ENCODE measurements at places on chromosomes 1 and 21.

DNA sequence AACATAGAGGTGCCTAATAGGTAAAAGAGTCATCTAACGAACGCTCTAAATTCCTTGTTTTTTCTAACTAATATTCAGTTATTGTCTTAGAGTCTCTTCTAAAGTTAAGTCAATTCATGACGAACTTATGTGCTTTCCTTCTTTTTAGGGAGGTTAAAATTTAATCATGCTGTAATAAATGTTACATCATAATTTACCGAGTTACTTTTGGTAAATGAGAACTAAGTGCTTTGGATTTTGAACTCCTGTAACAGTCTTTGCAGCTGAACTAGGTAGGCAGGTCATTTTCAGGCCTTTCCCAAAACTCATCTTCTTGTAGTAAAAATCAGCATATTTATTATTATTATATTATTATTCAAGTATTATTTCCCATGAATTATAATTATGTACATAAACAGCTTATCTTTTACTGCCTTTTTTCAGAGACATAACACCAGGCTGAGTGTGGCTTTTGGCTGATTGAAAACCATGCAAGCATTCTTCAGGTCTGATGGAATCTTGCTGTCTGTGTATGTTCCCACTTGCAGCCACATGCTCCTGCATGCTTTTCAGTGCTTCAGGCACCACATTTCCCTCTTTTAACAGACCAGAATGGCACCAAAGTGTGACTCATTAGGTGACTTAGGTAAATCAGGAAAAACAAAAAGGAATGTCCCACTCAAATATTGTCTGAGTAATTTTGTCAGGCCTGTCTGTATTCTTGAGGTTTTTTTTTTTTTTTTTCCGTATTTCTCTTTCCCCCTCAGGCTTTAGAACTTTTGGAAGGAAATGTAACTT is 81.0 kb upstream of the CD55 start:
- DNase-seq = peak; percentile 54

- DNase-seq = no peak
Measured at GRCh38 chr1:108892356-108893140, 15.8 kb downstream of the GPSM2 start.

DNA sequence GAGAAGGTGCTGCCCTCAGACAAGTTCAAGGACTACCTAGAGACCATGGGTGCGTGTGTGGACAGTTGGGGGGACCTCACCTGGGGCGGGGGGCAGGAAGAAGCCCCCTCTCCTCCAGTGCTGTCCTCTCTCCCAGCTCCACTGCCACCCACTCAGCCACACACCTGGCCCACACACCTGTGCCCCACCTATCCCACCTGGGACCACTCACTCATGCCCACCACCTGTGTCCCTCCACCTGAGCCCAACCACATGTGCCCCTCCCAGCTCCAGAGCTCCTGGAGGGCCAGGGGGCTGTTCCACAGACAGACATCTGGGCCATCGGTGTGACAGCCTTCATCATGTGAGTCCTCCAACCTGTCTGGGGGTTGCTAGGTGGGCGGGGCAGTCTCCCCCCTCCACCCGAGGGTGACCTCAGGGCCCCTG is 29.0 kb downstream of the TRIM11 start:
- DNase-seq = no peak

- DNase-seq = no peak
Measured at GRCh38 chr1:57345916-57346315, 77.9 kb downstream of the DAB1 start.

DNA sequence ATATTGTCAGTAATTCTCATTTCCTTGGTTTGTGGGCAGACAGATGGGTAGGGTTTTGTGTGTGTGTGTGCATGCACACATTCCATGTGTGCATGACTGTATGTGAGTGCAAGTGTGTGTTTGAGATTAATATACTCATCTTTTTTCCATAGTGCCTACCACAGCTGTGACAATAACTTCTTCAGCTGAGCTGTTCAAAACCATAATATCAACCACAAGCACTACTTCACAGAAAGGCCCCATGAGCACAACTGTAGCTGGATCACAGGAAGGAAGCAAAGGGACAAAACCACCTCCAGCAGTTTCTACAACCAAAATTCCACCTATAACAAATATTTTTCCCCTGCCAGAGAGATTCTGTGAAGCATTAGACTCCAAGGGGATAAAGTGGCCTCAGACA is 149.3 kb downstream of the ADGRL2 start:
- DNase-seq = no peak

DNA sequence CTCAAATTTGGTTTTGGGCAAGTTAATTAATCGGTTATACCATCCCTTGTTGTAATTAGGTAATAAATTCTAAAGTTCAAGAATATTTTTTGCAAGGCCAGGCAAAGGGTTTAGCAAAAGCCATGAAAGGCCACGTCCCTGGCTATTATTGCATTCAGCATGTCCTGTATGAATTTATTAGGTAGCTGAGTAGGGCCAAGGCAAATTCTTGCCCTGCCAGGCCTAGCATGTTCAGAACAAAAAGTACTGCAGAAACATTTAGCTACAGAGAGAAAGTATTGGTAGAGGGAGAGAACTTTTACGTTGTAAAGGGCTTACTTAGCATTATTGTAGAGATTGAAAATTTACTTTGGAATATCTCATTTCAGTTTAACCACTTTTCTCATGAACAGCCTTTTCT is 94.4 kb downstream of the PATJ start:
- DNase-seq = no peak

GRCh38 chr1:48750109-48750508 is 26.6 kb downstream of the BEND5 start:
- DNase-seq = no peak

DNA sequence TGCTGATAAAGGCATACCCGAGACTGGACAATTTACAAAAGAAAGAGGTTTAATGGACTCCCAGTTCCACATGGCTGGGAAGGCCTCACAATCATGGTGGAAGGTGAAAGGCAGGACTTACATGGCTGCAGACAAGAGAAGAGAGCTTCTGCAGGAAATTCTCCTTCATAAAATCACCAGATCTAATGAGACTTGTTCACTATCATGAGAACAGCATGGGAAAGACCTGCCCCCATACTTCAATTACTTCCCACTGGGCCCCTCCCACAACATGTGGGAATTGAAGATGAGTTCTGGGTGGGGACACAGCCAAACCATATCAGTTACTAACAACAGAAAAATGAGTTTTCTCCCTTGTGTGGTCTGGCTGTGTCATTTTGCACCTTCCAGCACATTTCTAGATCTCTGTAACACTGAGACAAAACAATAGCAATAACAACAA is 741.4 kb downstream of the KCNT2 start:
- DNase-seq = no peak

- no peak for DNase-seq
Measured at GRCh38 chr21:38211321-38211720, 45.5 kb upstream of the KCNJ15 start.

GRCh38 chr1:206734499-206735142 is 36.0 kb upstream of the IL19 start:
- DNase-seq = no peak

DNA sequence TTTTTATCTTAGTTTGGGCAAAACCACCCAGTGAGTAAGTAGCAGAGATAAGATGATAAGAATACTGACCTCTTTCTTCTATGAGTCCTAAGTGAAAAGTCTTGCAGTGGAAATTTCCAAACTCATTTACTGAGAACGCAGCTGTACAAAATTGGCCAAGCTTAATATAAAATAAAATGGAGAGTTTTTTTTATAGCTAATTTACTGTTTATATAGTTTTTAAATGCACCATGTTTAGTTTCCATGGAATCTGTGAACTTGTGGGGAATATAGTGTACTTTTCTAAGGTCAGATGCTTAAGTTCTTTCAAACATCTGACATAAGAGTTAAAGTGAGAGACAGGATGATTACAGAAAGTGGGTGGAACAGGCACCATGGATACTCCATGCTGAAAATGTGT is 833.5 kb downstream of the ADGRL2 start:
- no peak for DNase-seq

DNA sequence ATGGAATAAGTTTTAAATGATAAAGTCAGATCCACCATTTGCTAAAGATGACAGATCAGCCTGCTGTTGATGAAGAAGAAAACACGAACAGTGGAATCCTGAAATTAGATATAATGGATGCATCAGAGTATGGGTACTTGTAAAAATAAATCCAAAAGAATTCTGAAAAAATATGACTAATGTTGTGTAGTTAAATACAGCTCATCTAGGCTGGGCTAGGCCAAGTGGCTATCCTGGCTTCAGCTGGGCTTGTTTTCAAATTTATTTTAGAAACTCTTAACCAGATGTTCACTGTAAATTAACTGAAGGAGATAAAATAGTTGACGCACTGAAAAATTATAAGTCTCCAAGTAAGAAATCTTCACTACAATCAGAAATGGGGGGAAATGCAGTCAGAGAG is 7.4 kb upstream of the RGS2 start:
- no peak for DNase-seq

DNA sequence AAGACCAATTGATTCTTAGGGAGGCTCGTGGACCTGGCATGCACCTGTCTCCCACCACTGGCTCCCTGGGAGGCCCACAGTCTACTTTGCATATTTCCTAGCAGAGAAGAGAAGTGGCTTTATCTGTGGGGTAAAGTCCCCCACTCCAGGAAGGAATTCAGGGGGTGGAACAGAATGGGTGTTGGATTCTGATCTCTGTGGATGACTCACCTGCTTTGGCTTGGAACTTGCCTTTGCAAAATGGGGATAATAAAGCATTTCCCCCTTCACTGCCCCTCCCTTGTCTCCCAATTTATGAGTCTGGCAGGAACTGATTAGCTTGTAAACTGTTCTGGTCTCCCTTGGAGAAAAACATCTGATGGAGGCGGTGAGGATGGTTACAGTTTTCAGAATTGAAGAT is 21.2 kb upstream of the OTUD3 start:
- DNase-seq = peak; percentile 79

GRCh38 chr1:33381977-33382376 is 48.9 kb downstream of the PHC2 start:
- DNase-seq = no peak

DNA sequence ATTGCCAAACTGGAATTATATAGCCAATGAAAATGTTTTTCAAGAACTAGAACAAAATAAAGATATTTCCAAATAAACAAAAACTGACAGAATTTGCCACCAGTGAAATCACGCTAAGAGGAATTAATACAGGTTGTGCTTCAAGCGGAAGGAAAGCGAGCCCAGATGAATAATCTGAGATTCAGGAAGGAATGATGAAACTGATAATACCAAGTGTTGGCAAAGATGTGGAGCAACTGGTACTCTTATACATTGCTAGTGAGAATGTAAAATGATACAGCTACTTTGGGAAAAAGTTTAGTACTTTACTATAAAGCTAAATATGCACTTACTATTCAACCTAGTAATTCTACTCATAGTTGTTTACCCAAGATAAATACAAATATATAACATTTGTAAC is 30.8 kb upstream of the GUCA2B start:
- no peak for DNase-seq

- no peak for DNase-seq
Measured at GRCh38 chr1:92743221-92743620, 41.7 kb downstream of the EVI5 start.

- peak; percentile 57 for DNase-seq
Measured at GRCh38 chr1:46547481-46548383, 3.7 kb downstream of the KNCN start.

DNA sequence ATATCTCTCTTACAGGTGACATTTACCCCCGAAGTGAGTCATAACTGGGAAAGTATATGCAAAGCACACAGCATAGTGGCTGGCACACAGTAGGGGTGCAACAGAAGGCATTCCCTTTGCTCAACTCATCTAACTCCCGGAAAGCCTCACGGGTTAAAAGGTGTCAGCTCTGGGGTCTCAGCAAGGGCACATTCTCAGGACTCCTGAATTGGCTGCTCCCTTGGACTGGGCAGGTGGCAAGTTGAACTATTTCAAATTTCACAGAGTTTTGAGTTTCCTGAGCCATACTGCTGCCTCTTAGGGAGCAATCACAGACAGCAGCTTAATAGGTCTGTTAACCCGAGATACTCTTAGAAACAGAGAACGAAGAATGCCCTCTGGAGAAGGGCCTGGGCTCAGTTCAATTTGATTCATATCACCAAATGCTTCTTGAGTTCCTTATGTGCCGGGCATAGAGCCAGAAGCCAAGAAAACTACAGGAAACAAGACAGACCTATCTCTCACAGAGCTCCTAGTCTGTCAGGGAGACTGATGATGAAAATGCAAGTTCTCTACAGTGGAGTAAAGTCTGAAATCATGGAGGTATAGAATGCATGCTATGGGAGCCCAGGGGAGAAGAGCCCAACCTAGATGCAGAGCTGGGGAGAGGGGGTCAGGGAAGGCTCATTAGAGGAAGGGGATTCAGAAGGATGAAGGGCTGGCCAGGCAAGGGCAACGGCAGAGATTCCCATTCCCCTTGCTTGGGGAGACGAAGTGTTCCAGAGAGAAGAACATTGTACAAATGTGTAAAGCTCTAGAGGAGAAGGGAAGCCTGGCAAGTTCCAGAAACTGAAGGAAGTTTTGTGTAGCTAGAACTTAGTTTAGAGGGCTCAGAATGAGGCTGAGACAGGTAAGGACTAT is 143.9 kb upstream of the HMGB4 start:
- DNase-seq = no peak

DNA sequence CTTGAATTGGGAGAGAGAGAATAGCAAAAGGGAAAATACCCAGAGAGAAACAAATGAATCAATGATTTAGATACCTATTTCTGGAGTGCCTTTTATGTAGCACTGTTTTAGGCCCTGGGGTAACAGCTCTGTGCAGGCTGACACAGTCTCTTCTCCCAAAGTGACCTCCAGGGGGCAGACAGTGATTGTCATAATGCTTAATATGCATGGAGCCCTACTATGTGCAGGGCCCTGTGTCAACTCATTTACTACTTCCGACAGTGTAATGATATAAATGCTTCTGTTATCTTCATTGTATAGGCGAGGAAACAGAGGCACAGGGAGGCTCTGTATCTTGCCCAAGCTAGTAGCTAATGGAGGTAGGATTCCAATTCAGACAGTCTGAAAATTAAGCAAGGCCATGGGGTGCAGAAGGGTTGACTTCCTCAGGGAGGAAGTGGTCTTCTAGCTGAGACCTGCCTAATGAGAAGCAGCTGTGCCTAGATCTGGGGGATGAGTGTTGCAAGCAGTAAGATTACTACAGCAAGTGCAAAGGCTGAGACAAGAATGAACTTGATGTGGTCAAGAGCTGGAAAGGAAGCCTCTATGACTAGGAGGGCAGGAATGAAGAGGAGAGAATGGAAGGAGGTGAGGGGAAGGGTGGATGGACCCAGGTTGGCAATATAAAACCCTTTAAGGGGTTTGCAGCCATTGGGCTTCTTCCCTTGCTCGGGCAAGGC is 16.2 kb upstream of the SERINC2 start:
- peak; percentile 52 for DNase-seq

- no peak for DNase-seq
Measured at GRCh38 chr1:30173560-30173959, 549.8 kb downstream of the MATN1 start.

DNA sequence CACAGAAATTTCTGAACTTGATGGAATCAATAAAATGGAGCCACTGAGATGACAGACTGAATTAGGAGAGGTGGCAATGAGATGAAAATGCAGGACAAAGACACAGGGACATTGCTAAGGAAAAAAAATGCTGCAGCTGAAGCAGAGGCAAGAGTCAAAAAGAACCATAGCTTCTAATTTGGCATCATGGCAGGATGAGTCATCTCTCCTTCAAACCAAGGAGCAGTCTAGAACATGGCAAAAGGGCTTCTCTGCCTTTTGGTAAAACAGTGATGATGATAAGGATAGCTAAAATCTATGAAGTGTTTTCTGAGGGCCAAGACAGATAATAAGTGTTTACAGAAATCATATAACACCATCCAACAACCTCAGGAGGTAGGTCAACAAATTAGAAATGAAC is 16.8 kb downstream of the SLC19A2 start:
- no peak for DNase-seq

GRCh38 chr21:25175938-25176337 is 431.3 kb downstream of the MRPL39 start:
- DNase-seq = no peak

- no peak for DNase-seq
Measured at GRCh38 chr1:203177470-203178039, 1.9 kb upstream of the MYBPH start.

All from LoVo (cell line).